ENCODE measurements at places on chromosomes 12 and 14.

- DNase-seq: no peak
Observed at GRCh38 chr14:20687362-20688166, 1.0 kb upstream of the ANG start.

DNA sequence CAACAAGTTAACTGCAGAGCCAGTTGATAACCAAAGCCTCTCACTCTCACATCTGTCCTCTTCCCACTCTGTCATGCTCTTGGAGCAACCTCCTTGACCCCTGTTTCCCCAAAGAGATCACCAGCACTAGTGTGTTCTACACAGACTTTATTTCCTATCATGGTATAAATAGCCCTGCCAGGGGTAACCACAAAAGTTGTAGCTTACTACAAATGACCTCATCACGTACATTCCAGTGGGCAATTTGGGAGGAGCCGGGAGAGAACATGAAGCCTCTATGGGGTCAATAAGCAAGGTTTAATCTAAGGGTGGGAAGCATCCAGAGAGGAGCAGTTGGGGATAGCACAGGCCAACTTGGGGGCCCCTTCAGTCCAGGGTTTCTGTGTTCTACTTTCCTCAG is 186.5 kb downstream of the KCNA5 start:
- DNase-seq: no peak

DNA sequence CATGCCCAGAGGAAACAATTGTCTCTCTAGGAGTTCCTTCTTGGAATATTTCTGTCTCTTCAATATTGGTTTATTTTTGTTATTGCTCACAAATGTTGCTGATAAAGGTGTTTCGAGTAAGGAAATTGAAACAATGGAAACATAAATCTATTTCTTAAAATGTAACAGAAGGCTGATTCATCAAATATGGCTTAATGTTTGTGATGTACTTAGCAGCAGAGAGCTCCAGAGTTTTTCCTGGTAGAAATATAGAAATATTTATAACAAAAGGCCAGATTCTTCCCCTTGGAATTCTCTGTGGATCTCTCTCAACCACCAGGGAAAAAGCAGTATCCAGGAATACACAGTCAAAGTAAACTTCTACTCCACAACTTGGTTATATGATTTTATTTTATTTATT is 149.2 kb upstream of the LRIG3 start:
- DNase-seq: no peak

DNA sequence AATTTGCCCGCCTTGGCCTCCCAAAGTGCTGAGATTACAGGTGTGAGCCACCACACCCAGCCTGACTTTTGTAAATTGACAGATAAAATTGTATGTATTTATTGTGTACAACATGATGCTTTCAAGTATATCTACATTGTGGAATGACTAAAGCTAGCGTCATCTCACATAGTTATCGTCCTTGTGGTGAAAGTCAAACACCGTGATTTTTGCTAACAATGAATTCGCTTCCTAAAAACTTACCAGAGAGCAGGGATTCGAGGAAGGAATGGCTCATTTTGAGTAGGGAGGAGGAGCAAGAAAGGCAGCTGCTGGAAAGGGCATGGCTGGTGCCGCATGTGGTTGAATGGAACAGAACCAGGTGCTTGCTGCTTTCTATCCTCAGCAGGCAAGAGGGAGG is 85.4 kb downstream of the LGMN start:
- no peak for DNase-seq

All from stimulated activated CD8-positive, alpha-beta memory T cell treated with anti-CD3 and anti-CD28 coated beads, Interleukin-7, amount 100 ng/mL, for 48 hours (primary cell).